ENCODE measurements at places on chromosomes 3 and 15.

DNA sequence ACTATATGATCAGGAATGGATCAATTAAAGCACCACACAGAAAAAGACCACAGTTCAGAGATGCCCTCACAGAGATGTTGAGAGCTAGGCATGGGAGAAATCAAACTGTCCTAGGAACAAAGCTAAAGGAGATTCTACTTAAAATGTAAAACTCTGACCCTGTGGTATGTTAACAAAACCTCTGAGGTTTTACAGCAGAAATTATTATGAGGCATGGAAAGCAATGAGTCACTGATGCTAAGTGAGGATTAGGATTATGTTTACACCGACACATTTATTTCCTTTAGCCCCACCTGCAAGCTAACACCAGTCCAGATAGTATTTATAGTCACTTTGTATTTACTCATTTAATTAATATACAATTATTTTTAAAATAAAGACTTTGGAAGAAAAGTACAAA is 1242.2 kb downstream of the OTOL1 start:
- H3K4me3 ChIP-seq: no peak overlapping the region
- no peaks in the 10 kb centered on the region for H3K4me1 ChIP-seq

GRCh38 chr15:69804786-69805185 is 292.9 kb downstream of the TLE3 start:
- H3K4me1 ChIP-seq: peaks cover 7% of the 10 kb centered on the region
- no peak for DNase-seq

- peaks cover 2% of the 10 kb centered on the region for H3K27me3 ChIP-seq
- no peak overlapping the region for H3K27ac ChIP-seq
- no peaks in the 10 kb centered on the region for H3K4me1 ChIP-seq
- no peaks in the 10 kb centered on the region for H3K36me3 ChIP-seq
- H3K4me3 ChIP-seq: no peak overlapping the region
Measured at GRCh38 chr15:89731275-89731674, 19.8 kb downstream of the MESP1 start.

GRCh38 chr3:113534365-113534764 is 2.0 kb downstream of the SIDT1 start:
- H3K4me3 ChIP-seq: peak overlapping the region; percentile 86
- DNase-seq: no peak
- H3K4me1 ChIP-seq: peaks cover 42% of the 10 kb centered on the region
